Activated CD4-positive, CD25-positive, alpha-beta regulatory T cell treated with anti-CD3 and anti-CD28 coated beads, Interleukin-2, amount 50 U/mL, for 24 hours (primary cell): ENCODE measurements at places on chromosomes 3 and 15.

- no peak for ATAC-seq
These were observed 233.3 kb downstream of the NLGN1 start for GRCh38 chr3:173630849-173631248.

DNA sequence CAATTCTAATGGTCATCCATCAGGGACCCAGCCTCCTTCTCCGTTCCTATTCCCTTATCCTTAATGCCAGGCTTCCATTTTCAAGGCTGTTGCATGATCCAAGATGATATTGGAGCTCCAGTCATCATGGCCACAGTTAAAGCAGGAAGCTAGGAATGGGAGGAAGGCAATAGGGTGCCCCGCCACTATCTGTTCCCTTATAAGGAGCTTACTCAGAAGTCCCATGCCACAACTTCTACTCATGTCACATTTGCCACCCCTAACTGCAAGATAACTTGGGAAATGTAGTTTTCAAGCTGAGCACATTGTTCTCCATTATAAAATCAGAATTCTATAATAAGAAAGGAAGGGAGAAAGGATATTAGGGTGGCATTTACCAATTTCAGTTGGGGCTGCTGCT, 38.6 kb upstream of the SPSB4 start:
- ATAC-seq, result no peak

- ATAC-seq, result no peak
These were observed 622.0 kb downstream of the PYDC2 start for GRCh38 chr3:192082730-192083660.

DNA sequence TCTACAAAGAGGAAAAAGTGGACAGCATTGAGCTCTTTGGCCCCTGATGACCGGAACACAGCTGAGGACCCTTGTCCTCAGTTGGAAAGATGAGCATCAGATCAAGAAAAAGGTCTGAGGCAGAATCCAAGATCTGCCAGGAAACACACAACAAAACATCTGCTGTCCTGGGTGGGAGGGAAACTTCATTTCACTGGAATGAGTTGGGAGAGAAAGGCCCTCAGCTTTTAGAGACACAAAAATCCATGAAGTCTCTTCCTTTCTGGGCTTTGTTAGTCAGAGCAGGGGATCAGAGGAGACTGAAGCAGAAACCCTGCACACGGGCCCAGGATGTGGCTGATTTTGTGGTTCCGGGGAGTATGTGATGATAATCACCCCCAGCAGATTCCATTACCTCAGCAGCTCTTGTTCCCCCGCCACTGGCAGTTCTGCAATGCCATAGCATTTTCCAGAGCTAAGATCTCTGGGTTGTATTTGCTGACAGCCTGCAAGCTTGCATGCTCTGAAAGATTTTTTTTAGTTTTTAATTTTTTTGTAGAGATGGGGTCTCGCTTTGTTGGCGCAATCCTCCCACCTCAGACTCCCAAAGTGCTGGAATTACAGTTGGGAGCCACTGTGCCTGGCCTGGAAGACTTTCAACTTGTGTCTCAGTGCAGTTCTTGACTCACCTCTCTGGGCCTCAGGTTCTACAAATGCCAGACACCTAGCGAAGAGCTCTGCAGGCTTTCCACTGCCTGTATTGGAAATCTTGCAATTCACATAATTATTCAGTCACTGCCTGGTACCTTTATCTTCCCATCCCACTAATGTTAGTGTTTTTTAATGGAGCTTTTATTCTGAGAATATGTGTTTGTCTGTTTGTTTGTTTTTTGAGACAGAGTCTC, 5.8 kb upstream of the TATDN2 start:
- peak; percentile 97 for ATAC-seq

DNA sequence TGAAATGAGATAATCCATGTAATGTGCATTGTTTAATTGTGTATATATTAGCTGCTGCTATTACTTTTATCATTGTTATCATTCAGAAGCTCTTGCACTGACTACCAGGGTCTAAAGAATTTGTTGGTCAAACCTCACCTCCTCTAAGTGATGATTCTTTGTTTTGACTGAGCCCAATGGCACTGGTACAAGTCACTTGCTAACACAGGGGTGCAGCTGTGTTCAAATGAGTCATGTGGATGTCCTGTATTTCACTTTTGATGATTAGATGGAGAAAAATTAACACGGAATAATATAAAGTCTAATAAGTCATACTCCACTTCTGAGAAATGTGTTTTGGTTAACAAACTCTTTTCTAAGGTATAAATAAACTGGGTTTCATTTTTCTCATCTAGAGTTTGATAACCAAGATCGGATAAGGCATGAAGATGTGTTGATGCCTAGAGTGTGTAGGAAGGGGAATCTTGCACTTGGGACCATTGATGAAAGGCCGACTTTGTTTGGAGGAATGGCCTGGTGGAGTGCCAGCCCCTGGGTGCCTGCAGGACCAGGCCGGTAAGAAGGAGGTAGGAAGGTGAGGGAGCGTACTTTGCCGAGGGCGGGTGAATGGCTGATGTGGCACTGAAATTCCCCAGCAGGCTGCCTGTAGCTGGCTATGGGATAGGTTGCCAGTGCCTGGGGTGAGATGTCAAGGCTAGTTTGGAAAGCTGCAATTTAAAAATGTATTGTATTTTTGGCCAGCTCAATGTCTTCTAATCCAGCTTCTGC, 244.7 kb upstream of the ZPLD1 start:
- no peak for ATAC-seq

- no peak for ATAC-seq
These were observed 30.4 kb downstream of the IQSEC1 start for GRCh38 chr3:13042715-13043271.

GRCh38 chr3:45683417-45684326, 5.5 kb upstream of the SACM1L start:
- ATAC-seq, result no peak

- ATAC-seq, result no peak
These were observed 144.7 kb upstream of the ANKRD28 start for GRCh38 chr3:15942462-15942861.

GRCh38 chr3:15955968-15956367, 158.2 kb upstream of the ANKRD28 start:
- ATAC-seq, result no peak

DNA sequence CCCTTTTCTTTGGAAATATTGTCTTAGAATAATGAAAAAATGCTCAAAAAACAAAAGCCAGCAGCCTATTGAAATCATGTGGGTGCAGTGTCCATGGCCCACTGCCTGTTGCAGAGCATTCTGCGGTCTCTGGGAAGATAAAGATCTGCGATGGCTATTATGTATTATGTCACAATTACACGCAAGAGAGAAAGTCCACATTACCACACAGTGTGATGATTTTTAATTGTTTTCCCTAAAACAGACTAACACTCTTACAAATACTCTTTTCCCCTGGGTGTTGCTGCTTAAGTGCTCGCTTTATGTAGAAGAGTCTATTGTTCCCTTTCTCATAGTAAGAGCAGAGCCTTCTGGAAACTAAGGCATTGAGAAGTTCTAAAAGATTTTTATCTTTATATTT, 32.2 kb downstream of the SSR3 start:
- no peak for ATAC-seq

DNA sequence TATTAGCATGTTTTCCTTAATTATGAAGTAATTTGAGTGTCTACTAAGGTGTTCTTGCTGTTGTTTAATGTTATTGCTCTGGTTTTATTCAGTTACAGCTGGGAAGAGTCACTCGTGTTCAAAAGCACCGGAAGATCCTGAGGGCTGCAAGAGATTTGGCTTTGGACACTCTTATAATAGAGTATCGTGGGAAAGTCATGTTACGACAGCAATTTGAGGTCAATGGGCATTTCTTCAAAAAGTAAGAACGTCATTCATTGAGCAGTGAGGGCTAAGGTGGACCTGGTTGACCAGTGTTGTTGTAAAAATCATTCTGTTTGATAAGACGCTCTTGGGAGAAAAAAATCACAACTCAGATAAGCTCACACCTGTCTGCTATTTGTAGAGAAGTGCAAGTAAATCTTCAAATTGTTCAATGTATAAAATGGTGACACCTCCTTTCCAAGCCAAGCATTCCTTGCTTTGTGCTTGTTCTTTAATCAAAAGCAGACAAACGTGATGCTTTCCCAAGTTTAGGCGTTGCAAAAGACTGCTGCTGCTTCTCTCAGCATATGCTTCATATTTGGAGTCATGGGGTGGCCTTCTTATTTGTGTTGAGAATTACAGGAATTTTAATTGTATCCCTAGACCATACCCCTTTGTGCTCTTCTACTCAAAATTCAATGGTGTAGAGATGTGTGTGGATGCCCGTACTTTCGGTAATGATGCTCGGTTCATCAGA, 44.2 kb downstream of the SETD5 start:
- no peak for ATAC-seq

DNA sequence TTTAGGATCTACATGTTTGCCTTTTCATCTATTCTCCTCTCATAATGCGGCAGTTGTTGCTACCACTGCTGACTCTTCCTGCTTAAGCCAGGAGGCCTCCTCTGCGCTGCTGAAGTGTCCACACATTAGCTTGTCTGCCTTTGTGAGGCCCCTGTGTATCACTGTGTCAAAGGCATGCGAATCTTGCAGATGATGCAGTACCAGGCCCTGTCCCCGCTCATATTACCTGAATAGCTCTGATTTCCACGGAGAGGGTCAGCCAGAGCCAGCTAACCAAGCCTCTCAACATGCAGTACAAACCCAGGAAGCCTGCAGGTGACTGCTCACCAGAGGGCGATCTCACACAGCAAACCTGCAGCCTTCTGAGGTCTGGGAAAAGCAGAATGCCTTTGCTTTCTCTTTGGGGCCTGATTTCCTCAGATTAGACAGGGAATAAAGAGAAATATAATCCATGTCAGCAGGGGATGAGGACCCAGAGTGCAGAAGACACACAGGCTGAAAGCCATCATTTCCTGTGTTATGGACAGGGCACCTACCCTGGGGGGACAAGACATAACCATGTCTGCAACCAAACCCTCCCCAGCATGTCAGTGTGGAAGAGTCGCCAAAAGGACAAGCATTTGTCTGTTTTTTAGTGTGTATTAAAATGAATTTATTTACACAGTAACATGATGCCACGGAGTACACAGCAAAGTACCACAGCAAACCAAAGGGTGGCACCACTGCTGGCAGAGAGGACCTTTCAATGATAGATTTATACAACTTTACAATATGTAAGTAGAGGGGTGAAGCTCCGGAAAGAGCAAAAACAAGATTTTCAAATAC, 36.8 kb upstream of the TSPAN3 start:
- ATAC-seq, result no peak

- no peak for ATAC-seq
These were observed 166.2 kb upstream of the NDN start for GRCh38 chr15:23853286-23853685.

- peak; percentile 86 for ATAC-seq
These were observed at the start of gene PLSCR2 for GRCh38 chr3:146469150-146470017. PLSCR2 (minus strand) TSS chr3:146469561; CDS start chr3:146459904, 9,657 bp downstream.

DNA sequence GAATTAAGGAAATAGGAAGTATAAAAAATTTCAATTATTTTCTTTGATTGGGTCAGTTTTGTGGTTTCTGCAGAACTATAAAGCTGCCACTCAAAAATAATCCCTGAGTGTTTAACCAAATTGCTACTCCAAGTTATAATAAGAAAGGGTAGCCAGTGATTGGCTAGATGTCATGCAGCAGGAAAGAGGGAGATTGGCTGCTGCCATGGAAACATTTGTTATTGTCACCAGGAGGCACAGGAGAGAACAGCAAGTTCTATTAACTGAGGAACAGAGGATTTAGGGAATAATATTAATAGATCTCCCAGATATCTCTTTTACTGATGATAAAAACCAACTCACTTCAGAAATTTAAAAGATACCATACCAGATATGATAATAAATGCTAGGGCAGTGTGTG, 42.6 kb downstream of the CLDN1 start:
- ATAC-seq, result no peak

DNA sequence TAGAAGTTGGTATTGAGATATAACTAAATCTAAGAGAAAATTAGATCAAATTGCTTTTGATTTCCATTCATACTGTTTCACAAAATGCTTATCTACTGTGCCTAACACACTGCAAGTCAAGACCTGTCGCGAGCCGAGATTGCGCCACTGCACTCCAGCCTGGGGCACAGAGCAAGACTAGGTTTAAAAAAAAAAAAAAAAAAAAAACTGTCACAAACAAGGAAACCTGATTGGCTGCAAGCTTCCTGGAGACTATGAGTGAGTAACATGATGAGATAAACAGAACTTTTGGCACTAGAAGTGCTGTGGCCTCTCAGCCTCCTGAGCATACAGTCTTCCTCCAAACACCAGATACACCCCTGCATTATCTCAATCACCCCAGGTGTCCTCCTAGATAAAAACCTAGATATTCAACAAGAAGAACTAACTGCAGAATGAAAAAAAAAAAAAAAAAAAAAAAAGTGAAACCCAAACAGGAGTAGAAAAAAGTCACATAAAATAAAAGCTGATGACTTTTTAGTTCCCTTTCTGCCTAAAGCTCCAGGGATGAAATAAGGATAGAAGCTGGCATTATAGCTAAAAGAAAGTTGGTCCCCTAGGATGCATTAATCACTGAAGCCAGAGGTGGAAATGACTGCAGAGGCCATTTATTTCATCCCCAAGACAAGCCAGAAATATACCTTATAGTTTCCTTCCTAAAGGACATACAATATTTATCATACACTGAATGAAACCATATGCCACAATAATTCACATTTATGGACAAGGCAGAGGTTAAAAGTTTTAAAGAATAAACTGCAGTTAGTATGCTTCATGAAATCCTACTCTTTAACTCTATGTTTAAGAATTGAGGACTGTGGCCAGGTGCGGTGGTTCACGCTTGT, 82.4 kb downstream of the P3H2 start:
- ATAC-seq, result no peak

- ATAC-seq, result no peak
These were observed 348.4 kb upstream of the PLSCR5 start for GRCh38 chr3:146953511-146953981.

DNA sequence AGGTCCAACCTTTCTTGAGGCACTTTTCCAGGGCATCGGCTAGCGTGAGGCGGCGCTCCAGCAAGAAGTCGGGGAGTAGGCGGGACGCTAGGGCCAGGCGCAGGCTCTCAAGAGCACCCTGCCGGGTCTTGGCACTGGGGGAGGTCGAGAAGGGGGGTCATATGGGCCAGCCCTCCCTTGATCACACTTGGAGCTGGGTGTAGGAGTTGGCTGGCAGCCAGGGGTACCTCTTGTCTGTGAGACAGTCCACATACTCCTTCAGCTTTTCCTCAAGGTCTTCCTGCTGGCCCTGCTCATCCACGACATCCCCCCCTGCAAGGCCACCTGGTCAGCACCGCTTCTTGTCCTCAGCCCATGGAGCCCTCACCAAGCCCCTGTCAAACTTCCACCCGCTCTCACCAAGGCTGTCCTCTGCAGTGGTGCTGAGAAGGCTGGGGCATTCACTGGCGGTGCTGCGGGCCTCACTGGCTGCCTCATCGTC, 2.0 kb downstream of the IFRD2 start:
- ATAC-seq, result no peak

DNA sequence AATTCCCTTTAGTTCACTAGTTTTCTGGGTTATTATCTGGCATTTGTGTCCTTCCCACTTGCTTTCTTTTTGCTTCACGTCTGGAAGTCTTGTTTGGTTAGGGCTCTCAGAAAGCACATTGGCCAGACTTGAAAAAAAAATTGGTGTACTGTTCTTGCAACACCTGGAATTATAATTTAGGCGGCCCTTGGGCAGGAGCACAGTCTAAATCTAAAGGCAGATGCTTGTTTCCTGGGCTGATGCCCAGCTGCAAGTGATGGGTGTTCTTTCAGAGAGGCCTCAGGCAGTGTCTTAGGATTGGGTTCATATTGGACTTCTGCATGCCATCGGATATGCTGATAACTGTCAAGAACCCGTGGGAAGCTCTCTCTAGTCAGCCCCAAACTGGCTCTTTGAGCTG, 521.5 kb downstream of the PDCD6IP start:
- ATAC-seq, result no peak

GRCh38 chr3:94156626-94157025, 93.8 kb downstream of the NSUN3 start:
- no peak for ATAC-seq
